Stimulated activated CD4-positive, alpha-beta T cell treated with anti-CD3 and anti-CD28 coated beads, Interleukin-4, amount 100 ng/mL, for 48 hours (primary cell): ENCODE measurements at places on chromosomes 2 and 18.

DNA sequence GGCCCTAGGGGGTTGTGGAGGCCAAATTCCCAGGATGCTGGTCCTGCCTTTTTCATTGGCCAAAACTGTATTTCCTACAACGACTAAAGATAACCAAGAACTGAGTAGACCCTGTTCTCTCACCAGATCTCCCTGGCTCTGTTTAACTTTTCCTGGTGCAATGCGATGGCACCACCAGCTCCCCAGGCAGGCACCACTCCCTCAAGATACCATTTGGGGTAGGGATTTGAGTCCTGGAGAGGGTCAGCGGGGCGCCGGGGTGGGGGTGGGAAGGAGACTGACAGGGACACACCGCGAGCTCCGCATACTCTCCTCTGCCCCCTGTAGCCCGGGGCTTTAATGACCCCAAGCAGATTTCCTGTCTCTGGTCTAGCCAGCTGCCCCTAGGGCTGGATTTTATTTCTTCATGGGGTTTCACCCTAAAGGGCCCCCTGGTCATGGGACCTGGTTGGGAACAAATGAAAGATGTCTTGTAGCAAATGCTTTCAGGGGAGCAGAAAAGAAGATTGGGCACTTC is 7.3 kb downstream of the SIX2 start:
- no peak for DNase-seq

GRCh38 chr2:148957023-148957422 is 81.5 kb upstream of the LYPD6B start:
- no peak for DNase-seq

DNA sequence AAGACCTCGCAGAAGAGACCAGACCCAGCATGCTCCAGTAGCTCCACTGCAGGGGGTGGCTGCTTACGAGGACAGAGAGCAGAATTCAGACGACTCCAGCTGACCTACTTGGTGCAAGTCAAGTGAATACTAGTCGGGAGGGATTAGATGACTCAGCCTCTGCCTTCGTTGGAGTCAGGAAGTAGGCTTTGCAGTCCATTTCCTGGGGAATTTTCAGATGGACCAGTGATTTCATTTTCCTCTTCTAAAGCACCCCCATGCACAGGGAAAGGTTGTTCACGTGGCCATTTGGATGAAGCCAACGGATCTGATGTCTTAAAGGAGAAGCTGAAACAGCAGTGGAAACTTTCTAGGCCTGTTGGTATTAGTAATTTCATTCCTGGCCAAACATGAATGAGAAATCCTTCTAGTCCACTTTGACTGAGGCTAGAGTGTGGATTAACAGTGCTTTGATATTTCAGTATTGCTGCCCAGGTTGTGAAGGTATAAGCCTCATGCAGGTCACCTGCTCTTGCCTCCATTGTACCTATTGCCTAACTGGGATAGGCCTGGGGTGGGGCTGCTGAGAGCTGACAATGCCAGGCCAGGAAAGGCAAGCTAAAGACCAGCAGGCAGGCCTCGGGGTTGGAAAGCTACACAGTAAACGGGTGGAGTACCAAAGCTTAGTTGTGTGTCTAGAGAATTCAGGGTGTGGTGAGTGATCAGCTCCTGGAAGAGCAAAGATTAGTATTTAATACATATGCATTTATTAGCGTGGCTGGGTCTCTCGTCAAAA is 117.6 kb upstream of the FOSL2 start:
- no peak for DNase-seq

- DNase-seq: no peak
Measured at GRCh38 chr2:10256515-10257031, 46.1 kb upstream of the HPCAL1 start.

DNA sequence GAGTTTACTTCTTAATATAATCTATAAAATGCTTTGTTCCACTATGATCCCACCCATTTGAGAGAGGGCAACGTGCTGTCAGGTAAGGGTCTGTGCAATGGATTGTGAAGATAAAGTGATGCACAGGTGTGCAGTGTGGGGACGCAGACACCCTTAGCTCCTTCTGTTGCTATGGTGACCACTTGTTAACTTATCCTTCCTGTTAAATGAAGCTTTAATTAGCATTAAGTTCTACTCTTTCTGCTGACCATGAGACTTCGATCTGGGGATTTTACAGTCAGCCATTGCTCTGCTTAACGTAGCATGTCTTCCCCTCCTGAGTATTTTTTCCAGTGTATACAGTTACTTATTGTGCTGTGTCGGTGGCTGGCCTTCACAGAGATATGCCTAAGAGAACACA is 23.1 kb upstream of the ALKAL2 start:
- DNase-seq: no peak
